ENCODE measurements at places on chromosomes 6 and 20. TPM values are rescaled to one million over a fixed set of nuclear protein-coding genes. Genes with fewer than 3 reads are reported as not detected.

The SYNGAP1 gene
- total RNA-seq = 2.3 TPM

The GPX5 gene
- total RNA-seq = not detected

The HCRTR2 gene
- not detected for total RNA-seq

The BMP2 gene
- total RNA-seq = 54.9 TPM

The UBE2V1 gene
- 112 TPM for total RNA-seq

The MOCS1 gene
- total RNA-seq = 6.5 TPM

The POM121L2 gene
- not detected for total RNA-seq

DNA sequence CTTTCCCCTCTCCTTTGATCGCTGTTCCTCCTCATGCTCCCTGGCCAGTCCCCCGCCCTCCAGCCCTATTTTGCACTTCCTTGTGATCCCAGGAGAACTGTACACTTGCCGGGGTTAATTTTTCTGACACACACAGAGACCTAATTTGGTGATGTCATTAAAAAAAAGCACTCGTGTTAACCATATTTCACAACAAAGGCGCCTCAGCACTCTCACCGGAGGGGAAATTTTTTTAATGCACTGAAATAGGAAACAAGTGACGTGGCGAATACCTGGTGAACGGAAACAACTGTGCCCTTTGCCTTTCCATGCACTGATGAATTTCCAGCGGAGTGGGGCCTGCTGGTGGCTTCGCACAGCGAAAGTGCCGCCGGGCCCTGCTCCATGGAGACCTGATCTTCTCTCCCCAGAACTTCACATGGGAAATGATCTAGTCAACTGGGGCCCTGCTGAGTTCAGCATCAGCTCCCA, 53.9 kb upstream of the TAGAP start:
- DNase-seq = peak; percentile 66

GRCh38 chr6:64037427-64037826, 401.8 kb downstream of the PHF3 start:
- no peak for DNase-seq

- DNase-seq = no peak
Measured at GRCh38 chr6:155455766-155456165, at the start of gene NOX3. NOX3 (minus strand) TSS chr6:155455839; CDS start chr6:155455800, 39 bp downstream.

DNA sequence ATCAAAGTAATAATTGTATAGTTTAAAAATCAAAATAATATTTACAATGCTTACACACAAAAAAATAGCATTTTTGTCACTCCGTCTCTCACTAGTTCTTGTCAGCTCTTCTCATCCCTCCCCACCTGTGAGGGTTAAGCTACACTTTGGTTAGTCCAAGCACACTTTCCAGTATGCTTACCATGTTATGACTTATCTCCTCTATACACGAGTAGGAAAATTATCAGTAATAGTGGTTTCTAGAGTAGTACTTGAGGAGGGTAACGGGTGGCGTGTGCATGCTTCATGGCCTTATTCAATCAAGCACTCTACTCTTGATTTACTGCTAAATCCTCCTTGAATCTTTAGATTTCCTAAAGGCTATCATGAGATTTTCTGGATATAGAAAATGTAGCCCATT, 443.7 kb downstream of the UTRN start:
- no peak for DNase-seq

DNA sequence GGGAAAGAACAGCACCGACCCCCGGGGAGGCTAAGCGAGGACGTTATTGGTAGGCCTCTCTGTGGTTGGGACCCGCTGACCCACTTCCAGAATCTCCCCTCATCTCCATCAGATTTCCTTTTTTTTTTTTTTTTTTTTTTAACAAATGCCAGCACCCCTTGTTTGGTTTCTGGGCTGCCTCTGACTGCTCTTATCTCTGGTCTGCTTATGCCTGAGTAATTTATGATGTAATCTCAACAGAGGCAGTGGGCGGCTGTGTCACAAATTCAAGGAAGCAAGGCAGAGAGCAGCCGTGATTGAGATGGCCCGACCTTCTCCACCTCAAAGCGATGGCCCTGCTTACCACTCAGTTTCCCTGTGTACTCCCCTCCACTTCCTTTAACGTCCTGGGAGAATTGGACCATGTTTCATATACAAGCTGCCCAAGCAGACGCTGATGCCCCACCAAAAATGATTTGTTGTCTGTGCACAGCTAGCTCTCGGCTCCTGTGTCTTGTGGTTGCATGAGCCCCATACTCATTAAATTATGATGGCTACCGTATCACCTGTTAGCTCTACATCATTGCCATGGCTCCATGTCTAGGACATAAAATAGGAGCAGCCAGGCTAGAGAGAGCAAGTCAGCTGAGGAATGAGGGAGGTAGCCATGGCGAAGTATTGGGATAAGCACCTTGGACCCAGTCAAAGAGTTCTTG, 98.1 kb downstream of the ZNF217 start:
- no peak for DNase-seq

DNA sequence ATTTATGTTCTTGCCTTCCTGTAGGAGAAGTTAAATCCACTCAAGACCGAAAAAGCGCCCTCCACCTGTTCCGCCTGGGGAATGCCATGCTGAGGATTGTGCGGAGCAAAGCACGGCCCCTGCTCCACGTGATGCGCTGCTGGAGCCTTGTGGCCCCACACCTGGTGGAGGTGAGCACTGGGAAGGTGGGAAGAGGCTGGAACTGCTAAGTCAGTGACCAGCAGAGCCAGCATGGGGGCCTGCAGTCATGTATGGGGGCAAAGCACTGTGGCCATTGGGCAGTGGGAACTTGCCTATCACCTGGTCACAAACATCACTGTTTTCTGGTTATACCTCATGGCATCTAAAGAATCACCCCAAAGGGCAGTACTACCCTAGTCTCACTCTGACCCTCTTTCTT, 78.5 kb upstream of the PBOV1 start:
- DNase-seq = no peak

- no peak for DNase-seq
Measured at GRCh38 chr6:4797587-4797986, 21.4 kb downstream of the CDYL start.

GRCh38 chr6:117548797-117549301, 53.5 kb downstream of the GOPC start:
- DNase-seq = peak; percentile 48

- no peak for DNase-seq
Measured at GRCh38 chr6:137303441-137303840, 84.3 kb upstream of the IFNGR1 start.

GRCh38 chr6:108627692-108628550, 67.2 kb downstream of the FOXO3 start:
- DNase-seq = no peak

DNA sequence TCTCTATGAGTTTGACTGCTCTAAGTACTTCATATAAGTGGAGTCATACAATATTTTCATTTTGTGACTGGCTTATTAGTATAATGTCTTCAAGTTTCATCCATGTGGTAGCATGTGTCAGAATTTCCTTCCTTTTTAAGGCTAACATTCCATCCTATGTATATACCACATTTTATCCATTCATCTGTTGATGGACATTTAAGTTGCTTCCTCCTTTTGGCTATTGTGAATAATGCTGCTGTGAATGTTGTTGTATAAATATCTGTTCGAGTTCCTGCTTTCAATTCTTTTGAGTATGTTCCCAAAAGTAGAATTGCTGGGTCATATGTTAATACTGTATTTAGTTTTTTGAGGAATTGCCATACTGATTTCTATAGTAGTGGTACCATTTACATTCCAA, 79.5 kb downstream of the PTPRA start:
- DNase-seq = no peak

GRCh38 chr20:47662483-47663353, 122.6 kb downstream of the SULF2 start:
- no peak for DNase-seq

- no peak for DNase-seq
Measured at GRCh38 chr6:113065611-113066010, 718.5 kb downstream of the RFPL4B start.

- no peak for DNase-seq
Measured at GRCh38 chr6:47485491-47486135, 8.0 kb downstream of the CD2AP start.

GRCh38 chr6:31473780-31474761, 23.9 kb upstream of the MICB start:
- no peak for DNase-seq

DNA sequence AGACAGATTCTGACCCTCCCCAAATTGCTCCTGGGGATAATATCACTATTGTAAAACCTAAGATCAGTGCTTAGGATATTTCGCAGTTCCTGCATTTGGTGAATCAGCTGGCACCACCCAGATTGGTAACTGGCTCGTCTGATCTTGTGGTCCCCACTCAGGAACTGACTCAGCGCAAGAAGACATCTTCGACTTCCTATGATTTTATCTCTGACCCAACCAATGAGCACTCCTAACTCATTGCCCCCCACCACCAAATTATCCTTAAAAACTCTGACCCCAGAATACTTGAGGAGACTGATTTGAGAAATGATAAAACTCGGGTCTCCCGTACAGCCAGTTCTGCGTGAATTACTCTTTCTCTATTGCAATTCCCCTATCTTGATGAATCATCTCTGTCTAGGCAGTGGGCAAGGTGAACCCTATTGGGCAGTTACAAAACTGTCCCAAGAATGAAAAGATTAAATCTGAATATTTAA, 55.7 kb upstream of the PRND start:
- DNase-seq = no peak

- no peak for DNase-seq
Measured at GRCh38 chr6:142279350-142280180, 22.2 kb upstream of the ADGRG6 start.

DNA sequence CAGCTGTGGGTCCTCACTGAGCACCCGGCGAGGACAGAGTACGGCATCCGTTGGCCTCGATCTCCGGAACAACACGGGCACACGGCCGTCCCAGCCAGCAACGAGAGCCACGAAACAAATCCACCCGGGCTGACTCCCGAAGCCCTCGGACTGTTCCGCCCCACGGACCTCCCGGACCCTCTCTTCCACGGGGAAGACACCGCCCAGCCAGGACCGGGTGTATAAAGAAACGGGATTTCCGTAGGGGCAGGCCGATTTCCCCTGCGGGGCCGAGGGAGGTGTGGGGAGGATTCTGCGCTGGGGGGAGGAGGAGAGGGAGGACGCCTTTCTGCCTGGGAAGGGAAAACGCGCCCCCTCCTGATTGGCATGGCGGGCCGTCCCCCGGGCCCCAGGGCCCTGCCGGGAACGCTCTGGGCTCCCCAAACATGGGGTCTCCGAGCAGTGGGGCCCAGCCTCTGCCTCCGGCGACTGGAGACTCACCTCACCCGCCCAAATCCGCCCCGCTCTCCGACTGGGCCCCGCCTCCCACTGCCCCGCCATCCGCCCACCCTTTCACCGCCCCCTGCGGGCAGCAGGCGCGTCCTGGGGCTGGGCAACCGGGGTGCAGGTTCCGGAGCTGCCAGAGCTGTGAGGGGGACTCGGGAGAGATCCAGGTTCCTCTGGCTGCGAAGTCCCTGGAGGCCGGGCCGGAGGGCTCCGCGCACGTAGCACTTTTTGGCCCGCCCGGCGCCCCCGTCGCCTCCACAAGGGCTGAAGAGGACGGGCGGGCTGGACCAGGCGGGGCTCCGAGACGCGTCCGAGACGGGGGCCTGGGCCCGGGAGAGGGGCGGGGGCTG, 679 bp upstream of the PPDPF start:
- no peak for DNase-seq

GRCh38 chr6:2659381-2659780, 91.3 kb downstream of the MYLK4 start:
- no peak for DNase-seq
